ENCODE measurements at places on chromosomes 7 and 10.

GRCh38 chr10:2335626-2336025, 598.3 kb upstream of the ADARB2 start:
- DNase-seq: no peak

GRCh38 chr10:132627666-132628531, 90.3 kb downstream of the INPP5A start:
- no peak for DNase-seq

- DNase-seq: peak; percentile 90
These were observed 759.4 kb downstream of the GRID1 start for GRCh38 chr10:85607043-85607695.

GRCh38 chr10:130867446-130868194, 443.9 kb downstream of the TCERG1L start:
- no peak for DNase-seq

DNA sequence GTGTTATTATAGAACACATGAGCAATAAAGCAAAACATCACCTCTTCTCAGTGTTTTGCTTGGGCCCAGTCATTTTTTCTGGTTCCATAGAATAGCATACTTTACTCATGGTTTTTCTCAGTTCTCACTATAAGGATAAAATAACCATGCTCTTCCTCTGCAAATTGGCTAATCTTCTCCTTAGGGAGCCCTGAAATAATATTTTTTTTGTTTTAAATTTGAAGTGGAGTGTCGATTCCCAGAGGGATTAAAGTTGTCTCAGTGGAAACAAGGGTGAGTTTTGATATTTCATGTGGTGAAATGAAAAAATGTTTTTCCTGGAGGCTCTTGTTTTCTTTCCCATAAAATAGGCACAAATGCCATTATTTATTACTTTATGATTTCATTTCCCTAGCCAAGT, 127.3 kb downstream of the NOC3L start:
- no peak for DNase-seq

- DNase-seq: no peak
These were observed 426.9 kb downstream of the CCSER2 start for GRCh38 chr10:84755311-84755710.

DNA sequence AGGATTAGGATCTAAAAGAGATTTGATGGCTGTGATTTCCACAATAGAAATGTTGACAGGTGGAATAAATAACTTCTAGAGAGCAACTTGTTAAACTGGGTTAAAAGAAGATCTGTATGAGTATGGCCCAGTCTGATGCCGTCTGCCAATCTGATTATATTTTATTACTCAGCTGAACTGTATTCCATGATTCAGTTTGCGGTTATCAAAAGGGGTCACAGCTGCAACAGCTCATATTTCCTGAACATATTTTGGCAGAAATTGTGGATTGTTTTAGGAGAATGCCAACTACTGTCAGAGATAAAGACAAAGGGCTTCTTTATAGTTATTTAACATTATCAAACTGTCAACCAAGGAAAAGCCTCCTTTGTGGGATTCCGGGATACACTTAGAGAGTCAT, 244.8 kb upstream of the MINDY3 start:
- no peak for DNase-seq

GRCh38 chr10:128573281-128573845, 447.1 kb upstream of the MKI67 start:
- DNase-seq: no peak

- DNase-seq: no peak
These were observed 590.6 kb upstream of the IGFBP3 start for GRCh38 chr7:46511442-46512215.

DNA sequence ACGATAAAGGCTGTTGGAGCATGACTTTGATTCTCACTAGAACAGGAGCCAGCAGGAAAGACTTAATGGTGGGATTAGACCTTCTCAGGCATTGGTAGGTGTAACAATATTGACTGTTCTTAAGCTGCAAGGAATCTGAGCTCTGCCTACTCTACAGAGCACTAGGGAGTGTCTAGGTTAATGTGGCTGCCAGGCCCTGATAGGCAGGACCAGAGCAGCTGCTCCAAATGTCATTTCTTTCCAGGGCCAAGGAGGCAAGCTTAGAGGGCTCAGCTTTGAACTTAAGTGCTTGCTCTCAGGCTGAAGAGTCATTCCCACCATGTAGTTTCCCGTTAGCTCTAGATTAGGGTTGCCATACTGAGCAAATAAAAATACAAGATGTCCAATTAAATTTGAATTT, 96.8 kb downstream of the RAB18 start:
- no peak for DNase-seq

DNA sequence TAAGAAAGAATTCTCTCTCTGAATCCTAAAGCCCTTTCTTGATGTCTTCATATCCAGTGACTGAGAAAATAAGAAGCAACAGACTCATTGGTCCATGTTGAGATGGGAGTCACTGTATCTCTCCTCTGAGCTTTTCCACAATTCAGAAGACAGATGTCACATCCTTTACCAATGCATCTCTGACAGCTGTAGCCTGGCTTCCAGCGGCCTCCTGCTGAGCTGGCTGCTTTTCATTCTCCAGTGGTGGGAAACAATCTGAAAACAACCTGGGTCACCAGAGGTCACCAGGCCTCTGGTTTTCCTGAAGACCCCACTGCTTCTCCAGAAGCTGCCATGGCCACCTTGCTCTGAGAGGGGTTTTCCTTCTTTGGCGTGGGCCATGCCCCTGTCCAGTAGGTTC, 18.3 kb upstream of the RPA3 start:
- DNase-seq: peak; percentile 76

- DNase-seq: no peak
These were observed 158.9 kb upstream of the FOXK1 start for GRCh38 chr7:4523219-4523618.

DNA sequence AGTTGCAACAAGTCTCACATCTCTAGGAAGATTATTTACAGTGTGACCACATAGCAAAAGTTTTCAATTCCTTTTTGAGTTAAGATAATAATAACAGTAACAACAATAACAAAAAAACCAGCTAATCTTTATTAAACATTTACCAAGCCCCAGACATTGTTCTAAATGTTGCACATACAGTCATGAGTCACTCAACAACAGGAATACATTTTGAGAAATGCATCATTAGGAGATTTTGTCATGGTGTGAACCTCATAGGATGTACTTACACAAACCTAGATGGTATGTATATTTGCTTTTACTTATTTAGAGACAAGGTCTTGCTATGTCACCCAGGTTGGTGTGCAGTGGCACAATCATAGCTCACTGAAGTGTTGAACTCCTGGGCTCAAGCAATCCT, 52.0 kb downstream of the SPAM1 start:
- DNase-seq: no peak

GRCh38 chr10:70588255-70588654, 14.3 kb downstream of the PRF1 start:
- DNase-seq: no peak

- DNase-seq: peak; percentile 82
These were observed 824 bp downstream of the RELN start for GRCh38 chr7:103988468-103989199.

DNA sequence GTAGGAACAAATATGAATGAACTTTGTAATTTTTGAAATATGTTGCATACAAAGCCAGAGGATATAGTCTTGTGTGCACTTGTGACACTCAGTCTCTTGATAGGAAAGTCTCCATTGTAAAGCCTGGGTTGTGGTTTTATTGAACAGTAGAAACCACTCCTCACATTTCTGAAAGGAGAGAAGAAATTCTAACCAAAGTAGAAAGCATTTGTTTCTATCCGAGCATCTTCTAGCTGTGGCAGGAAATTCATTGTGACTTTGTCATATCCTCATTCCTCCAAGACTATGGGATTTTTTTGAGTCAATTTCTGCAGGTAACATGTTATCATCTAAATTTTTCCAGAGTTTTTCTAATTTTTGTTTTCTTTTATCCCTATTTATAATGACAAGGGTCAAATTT, 55.5 kb upstream of the NCF1 start:
- DNase-seq: no peak

- no peak for DNase-seq
These were observed 112.8 kb downstream of the LARP4B start for GRCh38 chr10:818526-819220.

DNA sequence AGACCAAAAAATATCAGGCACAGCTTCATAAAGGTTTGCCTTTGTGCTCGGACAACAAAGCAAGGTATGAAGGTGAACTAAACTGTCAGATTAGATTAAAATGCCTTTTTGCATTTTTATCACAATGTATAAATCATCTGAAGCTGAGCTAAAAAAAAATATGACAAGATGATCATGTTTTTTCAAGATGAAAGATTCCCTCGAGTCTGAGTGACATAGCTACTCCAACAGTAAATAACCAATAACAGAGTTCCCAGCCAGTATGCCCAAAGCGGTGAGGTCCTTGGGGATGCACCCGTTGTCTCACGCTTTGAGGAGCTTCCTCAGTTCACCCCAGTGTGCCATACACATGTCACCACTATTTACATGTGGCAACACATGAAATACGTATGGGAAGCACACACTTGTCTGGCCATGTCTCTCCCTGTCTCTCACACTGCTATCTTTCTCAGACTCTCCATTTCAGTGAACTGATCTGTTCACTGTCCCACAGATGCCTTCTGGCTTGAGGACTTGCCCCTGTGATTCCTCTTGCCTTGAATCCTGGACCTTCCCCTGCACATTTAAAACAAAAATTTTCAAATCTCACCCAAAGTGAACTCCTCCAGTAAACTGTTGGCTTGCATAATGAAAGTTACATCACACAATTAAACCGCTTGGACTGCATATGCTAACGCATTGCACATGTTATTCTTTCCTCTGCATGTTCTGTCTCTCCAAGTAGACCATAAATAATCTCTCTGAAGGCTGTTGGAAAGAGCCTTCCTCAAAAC, 2.6 kb upstream of the PIK3CG start:
- DNase-seq: no peak

DNA sequence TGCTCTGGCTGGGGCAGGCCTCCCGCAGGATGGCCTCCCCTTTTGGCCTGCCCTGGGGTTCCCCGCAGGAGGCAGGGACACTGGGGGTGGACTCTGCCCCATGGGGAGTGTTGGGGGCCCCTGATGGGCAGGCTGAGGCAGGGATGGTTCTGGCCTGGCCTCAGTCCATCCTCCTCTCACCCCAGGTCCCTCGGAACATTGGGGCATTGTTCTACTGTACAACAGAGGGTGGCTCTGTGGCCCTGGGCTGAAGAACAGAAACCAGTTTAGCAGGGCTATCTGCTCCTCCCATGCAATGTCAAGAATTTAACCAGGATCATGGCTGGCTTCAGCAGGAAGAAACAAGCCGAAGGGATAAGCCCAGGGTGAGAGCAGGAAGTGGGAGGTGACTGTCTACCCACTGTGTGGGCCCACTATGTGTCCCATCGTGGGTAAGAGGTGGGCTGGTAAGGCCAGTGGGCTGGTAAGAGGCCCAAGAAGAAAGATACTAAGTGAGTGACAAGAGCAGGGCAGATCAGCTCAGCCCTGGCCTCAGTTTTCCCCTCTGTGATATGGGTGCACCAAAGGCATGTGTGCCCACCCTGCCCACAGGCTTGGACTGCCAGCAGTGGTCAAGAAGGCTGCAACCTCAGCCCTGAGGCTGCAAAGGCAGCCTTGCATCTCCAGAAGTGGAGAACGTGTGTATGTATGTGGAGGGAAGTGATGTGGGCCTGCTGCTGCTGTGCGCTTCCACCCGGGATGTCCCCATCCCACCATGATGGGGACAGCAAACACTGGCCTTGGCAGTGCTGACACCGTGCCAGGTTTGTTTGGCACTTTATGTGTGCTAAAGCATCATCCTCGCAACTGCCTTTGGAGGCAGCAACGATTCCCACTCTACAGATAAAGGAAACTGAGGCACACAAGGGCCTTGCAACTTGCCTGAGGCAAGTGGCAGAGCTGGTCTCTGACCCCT, 138.9 kb downstream of the SH3PXD2A start:
- no peak for DNase-seq

GRCh38 chr10:102407425-102408130, 11.0 kb downstream of the PSD start:
- DNase-seq: no peak

- DNase-seq: peak; percentile 77
These were observed 116.5 kb downstream of the ATXN7L1 start for GRCh38 chr7:105759670-105760550.

- DNase-seq: no peak
These were observed 2.4 kb upstream of the NIPSNAP2 start for GRCh38 chr7:55962014-55962413.

DNA sequence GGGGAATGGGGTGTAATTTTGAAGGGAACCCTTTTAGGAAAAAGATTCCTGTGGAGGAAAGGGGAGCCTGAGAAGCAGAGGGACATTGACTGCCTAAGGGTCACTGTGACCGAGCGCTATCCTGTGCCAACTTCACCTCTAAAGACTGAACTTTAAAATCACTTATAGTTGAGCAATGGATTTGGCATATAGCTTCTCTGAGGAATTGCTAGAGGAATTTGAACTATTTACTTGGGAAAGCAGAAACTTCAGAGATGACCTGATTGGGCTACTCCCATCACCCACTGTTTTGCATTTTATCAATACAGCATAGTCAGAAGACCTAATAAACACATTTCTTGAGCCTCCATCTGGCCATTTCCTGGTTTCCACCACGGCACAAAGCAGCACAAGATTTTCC, 23.7 kb upstream of the WNT16 start:
- no peak for DNase-seq

- DNase-seq: no peak
These were observed 45.6 kb upstream of the TAS2R16 start for GRCh38 chr7:123041101-123041500.

DNA sequence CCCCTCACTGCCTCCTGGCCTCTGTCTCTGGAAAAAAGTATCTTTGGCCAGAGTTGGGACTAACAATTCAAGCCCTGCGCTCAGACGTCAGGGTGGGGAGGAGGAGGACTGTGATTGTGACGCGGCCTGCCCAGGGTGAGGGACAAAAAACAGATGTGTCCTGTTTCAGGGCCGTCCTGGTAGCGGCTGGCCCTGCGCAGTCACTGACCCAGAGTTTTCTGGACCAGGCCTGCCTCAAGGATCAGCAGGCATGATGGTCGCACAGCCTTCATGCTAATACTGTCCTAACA, 110.1 kb downstream of the CYTH3 start:
- DNase-seq: no peak

- no peak for DNase-seq
These were observed 183.9 kb downstream of the TCERG1L start for GRCh38 chr10:131127610-131128009.

DNA sequence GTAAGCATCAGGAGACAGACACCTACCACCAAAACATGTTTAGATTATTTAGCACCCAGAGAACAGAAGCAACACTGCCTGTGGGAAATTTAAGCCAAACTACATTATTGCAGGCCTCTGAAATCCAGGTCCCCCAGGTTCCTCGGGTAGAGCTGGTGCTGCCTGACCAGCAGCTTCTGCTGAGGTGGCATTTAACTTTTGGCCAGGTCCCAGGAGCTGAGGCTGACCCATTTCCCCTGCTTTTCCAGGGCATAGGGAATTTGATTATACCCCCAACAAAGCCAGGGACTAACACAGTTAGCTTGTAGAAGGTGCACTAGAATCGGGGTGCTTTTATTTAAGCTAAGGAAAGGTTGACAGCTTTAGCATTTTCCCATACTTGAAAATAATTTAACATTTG, 4.7 kb downstream of the LRRC4 start:
- no peak for DNase-seq

GRCh38 chr7:30253796-30254165, 30.6 kb upstream of the ZNRF2 start:
- no peak for DNase-seq
